ENCODE measurements at places on chromosomes 1 and 21.

DNA sequence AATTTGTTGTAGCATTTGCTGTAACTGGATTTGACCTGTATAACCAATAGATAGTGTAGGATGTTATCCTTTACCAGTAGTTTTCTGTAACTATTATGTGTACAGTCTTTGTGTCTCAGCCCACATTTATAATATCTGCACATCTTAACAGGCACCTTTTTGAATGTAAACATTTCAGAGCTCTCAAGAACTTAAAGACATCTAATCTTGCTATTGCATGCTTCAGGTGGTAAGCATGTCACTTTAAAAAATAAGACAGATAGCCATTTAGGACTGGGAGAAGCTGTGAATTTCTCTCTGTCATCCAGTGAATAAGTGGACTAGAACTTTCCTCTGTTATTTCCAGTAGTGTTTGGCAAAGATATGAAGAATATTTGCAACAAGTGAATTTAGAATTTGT is 22.6 kb upstream of the GPR52 start:
- no peak for DNase-seq

DNA sequence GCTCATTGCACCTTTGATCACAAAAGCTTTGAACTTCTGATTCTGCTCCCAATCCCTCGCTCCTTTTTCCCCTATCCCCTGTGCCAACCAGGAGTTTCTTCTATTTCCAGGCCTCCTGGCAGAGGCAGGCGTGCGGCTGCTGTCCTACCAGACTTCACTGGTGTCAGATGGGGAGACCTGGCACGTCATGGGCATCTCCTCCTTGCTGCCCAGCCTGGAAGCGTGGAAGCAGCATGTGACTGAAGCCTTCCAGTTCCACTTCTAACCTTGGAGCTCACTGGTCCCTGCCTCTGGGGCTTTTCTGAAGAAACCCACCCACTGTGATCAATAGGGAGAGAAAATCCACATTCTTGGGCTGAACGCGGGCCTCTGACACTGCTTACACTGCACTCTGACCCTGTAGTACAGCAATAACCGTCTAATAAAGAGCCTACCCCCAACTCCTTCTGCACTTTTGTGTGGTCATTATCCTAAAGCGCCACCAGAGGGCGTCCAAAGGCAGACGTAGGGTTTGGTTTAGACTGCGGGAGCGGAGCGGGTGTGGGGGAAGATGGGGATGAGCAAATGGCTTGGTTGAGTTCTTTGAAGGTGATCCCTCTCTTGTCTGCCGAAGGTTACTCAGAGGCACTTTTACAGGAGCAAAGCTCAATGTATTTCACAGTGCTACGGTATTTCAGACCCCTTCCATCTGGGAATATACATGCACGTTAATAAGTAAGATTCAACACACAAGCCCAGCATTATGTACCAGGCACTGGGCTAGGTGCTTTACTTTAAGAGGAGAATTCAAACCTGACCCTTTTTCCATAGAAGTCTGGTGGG is 24.7 kb downstream of the HMGCS2 start:
- no peak for DNase-seq

DNA sequence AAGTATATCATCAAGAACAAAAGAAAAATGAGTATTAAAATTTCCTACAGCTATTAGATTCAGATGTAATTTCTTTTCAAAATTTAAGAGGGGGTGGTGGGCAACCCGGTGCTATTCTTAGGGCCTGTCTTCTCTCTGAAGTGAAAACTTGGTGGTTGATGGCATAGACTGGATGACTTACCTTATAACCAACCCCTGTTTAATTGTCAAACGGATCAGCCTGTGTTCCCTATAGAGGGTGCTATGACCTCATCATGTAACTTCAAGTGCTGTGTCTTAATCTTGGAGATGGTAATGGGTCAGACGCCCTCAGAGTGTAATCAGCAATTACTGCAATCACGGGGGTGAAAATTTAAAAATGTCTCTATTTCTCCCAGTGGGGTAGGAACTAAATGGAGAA is 176.2 kb downstream of the PCP4 start:
- DNase-seq: no peak

DNA sequence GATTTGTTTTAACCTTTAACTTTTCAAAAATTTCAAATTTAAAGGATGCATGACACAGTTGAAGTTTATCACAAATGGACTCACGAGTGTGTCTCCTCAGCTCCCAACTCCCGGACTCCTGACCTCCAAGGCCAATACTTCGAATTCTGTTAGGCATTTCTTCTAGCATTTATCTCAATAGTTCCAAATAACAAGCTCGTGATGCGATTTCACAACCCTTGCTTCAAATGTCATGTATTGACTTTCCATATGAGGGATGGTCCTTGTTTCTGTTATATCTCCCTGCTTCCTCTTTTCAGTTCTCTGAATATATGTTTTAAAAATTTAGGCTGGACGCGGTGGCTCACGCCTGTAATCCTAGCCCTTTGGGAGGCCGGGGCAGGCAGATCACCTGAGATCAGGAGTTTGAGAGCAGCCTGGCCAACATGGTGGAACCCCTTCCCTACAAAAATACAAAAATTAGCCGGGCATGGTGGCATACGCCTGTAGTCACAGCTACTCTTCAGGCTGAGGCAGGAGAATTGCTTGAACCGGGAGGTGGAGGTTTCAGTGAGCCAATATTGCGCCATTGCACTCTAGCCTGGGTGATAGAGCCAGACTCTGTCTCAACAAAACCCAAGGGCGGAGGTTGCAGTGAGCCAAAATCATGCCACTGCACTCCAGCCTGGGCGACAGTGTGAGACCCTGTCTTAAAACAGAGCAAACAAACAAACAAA is 52.0 kb upstream of the TINAGL1 start:
- no peak for DNase-seq

GRCh38 chr1:243734308-243734695 is 115.7 kb downstream of the AKT3 start:
- DNase-seq: no peak

DNA sequence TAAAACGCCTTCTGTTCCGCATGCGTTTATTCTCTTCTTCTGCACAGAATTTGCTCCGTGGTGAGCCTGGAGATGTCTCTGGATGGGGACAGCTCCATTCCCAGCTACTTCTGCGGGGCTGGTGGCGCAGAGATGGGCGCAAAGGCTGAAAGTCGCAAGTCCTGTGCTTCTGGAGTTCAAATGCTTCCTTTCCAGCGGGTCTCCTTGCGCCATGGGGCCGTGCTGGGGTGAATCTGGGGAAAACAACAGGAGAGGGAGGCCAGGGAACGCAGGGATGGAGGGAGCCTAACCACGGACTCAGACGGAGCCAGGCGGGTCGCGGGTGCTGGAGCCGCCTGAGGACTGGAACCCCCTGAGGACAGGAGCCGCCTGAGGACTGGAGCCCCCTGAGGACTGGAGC is 2.9 kb upstream of the OR2T12 start:
- DNase-seq: no peak

DNA sequence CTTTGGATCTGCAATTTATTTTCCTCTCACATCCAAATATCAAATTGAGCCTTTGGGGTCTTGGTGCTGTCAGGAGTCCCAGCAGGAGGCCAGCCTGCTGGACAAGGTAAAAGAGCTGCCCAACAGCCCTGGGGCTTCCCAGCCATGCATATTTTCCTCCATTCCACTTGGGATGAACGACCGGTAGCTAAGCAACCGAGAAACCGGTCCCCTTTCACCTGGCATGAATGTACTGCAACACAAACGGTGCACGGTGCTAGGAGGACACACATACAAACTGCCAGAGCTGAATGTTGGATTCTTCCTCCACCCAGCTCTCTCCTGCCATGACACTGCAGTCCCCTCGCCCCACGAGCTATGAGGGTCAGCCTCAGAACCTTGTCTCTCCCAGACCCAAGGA is 42.7 kb downstream of the BCAR3 start:
- DNase-seq: no peak

DNA sequence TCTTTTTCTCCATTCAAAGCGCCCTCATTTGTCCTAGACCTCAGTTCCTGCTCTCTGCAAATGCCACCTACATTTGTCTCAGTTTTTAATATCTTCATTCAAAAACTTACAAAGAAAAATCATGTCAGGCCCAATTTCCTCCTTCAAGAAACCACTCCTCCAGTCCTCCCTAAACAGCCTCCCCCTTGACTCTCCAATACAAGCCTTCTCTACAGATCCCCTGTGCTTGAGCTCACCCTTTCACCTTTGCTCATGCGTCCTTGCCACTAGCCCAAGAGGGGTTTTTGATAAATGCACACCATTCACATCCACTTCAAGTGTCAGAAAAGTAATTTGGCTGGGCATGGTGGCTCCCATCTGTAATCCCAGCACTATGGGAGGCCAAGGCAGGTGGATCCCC is 140.6 kb downstream of the RERE start:
- no peak for DNase-seq

- no peak for DNase-seq
These were observed 22.5 kb upstream of the GPR157 start for GRCh38 chr1:9151328-9151860.

- DNase-seq: no peak
These were observed 475.7 kb upstream of the PKN2 start for GRCh38 chr1:88208389-88208788.

DNA sequence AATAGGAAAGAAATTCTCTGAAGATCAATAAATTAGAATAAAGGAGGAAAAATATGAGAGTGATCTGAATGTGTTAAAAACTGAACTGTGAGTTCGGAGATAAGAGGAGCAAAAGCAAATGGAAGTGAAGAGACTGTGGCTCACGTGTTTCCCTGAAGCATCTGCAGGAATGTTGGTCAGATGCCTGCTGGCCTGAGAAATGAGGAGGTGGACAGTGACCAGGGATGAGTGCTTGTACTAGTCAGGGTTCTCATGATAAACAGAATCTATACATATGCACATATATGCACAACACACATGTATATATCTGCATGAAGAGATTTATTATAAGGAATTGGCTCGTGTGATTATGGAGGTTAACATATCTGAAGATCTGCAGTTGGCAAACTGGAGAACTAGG is 103.4 kb upstream of the TIAM1 start:
- no peak for DNase-seq

DNA sequence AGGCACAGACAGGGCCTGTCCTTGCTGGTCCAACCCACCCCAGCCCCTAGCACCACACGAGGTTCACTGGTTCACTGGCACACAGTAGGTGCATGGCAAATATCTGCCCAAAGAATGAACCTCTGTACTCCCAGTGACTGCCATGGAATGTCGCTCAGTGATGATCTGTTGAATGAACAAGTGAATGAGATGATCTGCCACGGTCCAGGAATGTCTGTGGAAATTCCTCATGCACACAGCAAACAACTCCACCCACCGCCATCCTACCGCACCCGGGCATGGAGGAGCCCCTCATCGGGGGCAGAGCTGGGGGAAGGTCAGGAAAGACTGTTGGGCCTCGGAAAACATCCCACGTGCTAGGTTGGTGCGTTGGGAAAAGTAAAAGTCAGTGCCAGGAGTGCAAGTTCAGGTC is 1.7 kb downstream of the HSPG2 start:
- no peak for DNase-seq

- DNase-seq: no peak
These were observed 164.7 kb downstream of the NRIP1 start for GRCh38 chr21:14900058-14900457.

GRCh38 chr1:92536980-92537884 is 50.5 kb upstream of the GFI1 start:
- DNase-seq: no peak

DNA sequence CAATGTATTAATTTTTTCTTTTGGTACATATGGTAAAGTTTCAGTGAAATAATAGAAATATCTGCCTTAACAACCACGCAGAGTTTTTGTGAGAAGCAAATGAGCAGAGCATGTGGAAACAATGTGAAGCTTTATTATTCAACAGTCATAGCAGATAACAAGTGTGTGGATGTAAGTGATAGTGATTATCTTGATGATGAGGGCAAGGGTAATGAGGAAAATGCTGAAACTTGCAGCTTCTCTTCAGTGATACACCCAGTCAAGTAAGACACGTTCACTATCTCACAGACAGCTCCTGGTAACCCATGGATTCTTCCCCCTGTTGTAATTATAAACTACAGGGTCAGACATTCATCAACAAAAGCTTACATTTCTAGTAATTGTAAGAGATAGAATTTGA is 14.6 kb upstream of the OR2L5 start:
- DNase-seq: no peak

- no peak for DNase-seq
These were observed 4.8 kb downstream of the MYBPH start for GRCh38 chr1:203170625-203171330.

GRCh38 chr1:106233511-106233910 is 823.0 kb upstream of the PRMT6 start:
- DNase-seq: no peak

DNA sequence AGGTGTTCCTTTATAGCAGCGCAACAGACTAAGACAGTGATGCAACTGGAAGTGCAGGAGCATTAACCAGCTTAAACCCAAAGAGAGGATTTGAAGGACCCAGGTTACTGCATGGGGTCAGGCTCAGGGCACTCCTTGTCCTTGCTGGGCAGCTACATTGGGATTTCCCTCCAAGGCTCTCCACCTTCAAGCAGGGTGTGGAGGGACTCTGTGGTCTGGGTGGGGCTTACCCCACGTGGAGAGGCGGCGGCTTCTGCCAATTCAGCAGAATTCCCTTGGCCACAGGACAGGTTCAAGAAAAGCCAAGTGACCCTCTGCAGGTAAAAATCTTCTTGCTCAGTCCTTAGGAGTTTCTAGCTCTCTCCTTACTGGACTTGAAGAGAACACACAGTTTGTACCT is 6.5 kb downstream of the RRP1B start:
- no peak for DNase-seq
